ENCODE measurements at places on chromosomes 3 and 15. TPM values are rescaled to one million over a fixed set of nuclear protein-coding genes. Genes with fewer than 3 reads are reported as not detected.
A peak's percentile ranks its signal among the peaks of the same experiment; 100 is the strongest.

DNA sequence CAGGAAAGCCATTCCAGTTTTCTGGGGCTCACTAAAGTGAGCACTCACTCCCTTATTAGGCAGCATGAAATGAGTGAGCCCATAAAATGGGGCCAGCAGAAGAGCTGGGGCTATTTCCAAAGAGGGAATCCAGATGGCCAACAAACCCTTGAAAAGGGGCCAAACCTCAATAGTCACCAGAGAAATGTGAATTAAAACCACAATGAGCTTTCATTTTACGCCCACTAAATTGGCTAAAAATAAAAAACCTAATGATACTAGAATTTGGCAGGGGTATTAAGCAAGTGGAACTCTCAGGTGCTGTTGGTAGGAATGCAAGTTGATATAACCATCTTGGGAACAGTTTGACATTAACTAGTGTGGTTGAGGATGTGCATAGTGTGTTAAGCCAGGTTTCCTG lies 42.1 kb upstream of the RAF1 start:
- H3K36me3 ChIP-seq = no peaks in the 10 kb centered on the region
- H3K4me3 ChIP-seq = no peak overlapping the region
- peaks cover 3% of the 10 kb centered on the region for H3K4me1 ChIP-seq
- H3K27me3 ChIP-seq = peaks cover 8% of the 10 kb centered on the region
- no peak overlapping the region for H3K27ac ChIP-seq
- peak; percentile 58 for DNase-seq

- peaks cover 43% of the 10 kb centered on the region for H3K27me3 ChIP-seq
- no peak for DNase-seq
- H3K36me3 ChIP-seq = no peaks in the 10 kb centered on the region
- no peak overlapping the region for H3K27ac ChIP-seq
- no peak overlapping the region for H3K4me3 ChIP-seq
- H3K4me1 ChIP-seq = peaks cover 6% of the 10 kb centered on the region
These were observed 66.1 kb upstream of the CTDSPL start for GRCh38 chr3:37795431-37796061.

DNA sequence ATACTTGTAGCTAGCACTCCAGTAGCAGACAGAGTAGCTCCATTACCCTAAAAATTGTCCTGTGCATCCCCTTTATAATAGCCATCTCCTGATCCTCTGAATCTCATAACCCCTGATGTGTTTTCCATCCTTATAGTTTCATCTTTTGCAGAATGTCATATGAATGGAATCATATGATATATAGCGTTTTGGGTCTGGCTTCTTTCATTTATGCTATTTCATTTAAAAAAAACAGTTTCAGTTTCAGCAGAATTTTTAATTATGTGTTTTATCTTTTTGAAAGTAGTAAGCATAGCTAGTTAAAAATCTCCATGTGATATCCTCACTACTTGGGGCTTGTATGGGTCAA lies 132.7 kb downstream of the KLF13 start:
- no peak overlapping the region for H3K27ac ChIP-seq
- H3K36me3 ChIP-seq = no peaks in the 10 kb centered on the region
- no peak overlapping the region for H3K4me3 ChIP-seq
- no peaks in the 10 kb centered on the region for H3K27me3 ChIP-seq
- peaks cover 4% of the 10 kb centered on the region for H3K4me1 ChIP-seq

DNA sequence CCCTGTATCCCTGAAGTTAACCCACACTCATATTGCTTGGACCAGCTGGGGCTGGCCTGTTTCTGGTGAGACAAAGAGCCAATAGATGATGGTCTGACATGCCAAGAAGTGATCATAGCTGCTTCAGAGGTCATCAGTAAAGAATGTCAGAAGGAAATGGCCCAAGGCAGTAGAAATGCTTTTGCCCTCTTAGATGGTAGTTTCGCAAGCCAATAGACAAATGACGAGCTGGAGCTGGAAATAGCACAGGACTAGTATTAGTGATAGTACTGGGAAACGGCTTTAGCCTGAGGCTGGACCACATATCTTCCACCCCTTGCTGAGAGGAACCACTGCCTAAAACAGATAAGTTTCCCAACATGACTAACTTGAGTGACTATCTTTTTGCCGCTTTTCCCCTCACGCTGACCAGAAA lies 176.1 kb upstream of the THBS1 start:
- peak; percentile 95 for DNase-seq
- H3K4me3 ChIP-seq = no peak overlapping the region
- no peaks in the 10 kb centered on the region for H3K36me3 ChIP-seq
- peaks cover 11% of the 10 kb centered on the region for H3K4me1 ChIP-seq
- peak overlapping the region; percentile 88 for H3K27ac ChIP-seq

TGM4 gene
- polyA plus RNA-seq = 0.10 TPM

BTLA gene
- not detected for polyA plus RNA-seq

DNA sequence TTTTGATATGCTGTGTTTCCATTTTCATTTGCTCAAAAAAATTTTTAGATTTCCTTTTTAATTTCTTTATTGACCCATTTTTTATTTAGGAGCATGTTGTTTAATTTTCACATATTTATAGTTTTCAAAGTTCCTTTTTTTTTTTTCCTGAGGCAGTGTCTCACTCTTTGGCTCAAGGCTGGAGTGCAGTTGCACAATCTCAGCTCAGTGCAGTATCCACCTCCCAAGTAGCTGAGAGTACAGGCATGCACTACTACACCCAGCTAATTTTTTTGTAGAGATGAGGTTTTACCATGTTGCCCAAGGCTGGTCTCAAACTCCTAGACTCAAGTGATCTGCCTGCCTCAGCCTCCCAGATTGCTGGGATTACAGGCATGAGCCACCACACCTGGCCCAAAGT lies 36.2 kb downstream of the PFN2 start:
- H3K27ac ChIP-seq = no peak overlapping the region
- DNase-seq = peak; percentile 85
- no peak overlapping the region for H3K4me3 ChIP-seq
- no peaks in the 10 kb centered on the region for H3K4me1 ChIP-seq

AQP9 gene
- polyA plus RNA-seq = not detected

- no peaks in the 10 kb centered on the region for H3K27me3 ChIP-seq
- DNase-seq = peak; percentile 71
- H3K27ac ChIP-seq = no peak overlapping the region
- peaks cover 10% of the 10 kb centered on the region for H3K4me1 ChIP-seq
These were observed 60.6 kb downstream of the TCF12 start for GRCh38 chr15:56978898-56979662.

DNA sequence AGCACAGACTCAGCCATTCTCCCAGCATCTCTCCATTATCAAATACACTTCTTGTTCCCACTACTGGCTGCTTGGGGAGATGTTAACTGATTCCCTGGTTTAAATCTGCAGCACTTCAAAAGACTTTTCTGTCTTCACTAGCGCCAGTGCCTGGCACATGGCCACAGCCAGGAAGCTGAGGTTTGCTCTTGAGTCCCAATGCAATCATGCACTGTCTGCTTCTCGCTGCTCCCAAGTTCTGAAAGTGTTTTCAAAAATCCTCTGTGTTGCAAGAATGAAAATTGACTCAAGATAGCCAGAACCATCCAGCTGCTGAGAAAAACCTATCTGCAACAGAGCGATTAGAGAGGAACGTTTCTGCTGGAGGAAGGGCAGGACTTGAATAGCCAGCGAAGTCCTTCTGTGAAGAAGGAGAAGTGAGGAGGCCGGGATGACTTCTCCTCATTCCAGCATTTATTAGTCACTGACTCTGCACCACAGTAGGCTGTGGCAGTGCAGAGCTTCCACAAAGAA lies 358.4 kb upstream of the NR2F2 start:
- no peak overlapping the region for H3K27ac ChIP-seq
- no peaks in the 10 kb centered on the region for H3K36me3 ChIP-seq
- no peaks in the 10 kb centered on the region for H3K27me3 ChIP-seq
- no peak overlapping the region for H3K4me3 ChIP-seq

ISL2 gene
- polyA plus RNA-seq = 2.5 TPM

DNA sequence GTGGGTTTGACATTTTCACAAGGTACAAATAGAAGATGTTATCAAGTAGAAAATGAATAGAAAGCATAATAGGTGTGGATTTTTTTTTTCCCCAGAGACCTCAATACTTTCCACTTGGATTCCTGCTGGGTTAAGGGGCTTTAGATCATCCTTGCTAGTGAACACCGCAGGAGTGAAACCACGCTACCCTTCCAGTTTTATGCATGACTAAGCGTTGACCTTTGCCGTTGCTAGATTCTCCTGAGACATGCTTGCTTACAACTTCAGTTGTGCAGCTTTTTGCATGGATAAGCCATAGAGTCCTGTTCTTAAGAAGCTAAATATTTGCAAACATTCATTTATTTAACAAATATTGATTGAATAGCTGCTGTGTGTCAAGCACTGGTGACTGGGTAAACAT lies 299.7 kb upstream of the LMCD1 start:
- H3K4me3 ChIP-seq = no peak overlapping the region
- DNase-seq = no peak
- no peaks in the 10 kb centered on the region for H3K4me1 ChIP-seq
- H3K27me3 ChIP-seq = no peaks in the 10 kb centered on the region
- H3K27ac ChIP-seq = no peak overlapping the region
- no peaks in the 10 kb centered on the region for H3K36me3 ChIP-seq

FAM3D gene
- not detected for polyA plus RNA-seq

GRCh38 chr3:142645236-142645793 lies 49.1 kb downstream of the PLS1 start:
- no peak overlapping the region for H3K27ac ChIP-seq
- no peak overlapping the region for H3K4me3 ChIP-seq
- H3K27me3 ChIP-seq = no peaks in the 10 kb centered on the region
- DNase-seq = peak; percentile 35

DNA sequence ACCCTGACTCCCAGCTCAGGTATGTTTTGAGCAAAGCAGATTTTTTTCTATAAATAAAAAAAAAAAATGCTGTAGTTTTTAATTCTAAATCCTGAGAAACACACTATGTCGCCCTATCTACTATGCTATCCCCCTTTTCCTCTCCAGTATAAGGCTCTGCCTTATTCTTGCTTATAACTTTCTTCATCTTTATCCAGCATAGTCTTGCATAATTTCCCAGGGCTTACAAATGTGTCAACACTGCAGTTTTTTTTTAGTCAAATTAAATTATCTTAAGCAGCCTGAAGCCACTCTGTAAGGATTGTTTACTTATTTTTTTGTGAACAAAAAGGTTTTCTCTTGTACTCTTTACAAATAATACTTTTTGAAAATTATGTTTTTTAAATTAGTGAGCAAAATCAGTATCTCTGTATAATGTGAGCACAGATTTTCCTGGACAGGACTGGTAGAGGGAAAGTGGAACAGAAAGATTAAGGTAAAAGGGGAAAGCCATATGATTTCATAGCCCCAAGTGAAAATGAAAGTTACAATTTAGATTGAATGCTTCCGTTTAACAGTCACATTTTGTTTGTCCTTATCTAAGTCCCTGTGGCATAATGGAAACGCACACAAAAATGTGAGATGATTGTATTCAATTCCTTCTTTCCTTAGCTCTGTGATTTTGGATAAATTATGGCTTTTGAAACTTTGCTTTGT lies 5.6 kb upstream of the PYDC2 start:
- no peaks in the 10 kb centered on the region for H3K36me3 ChIP-seq
- H3K4me1 ChIP-seq = no peaks in the 10 kb centered on the region
- DNase-seq = no peak
- no peak overlapping the region for H3K4me3 ChIP-seq

- DNase-seq = peak; percentile 23
- H3K4me3 ChIP-seq = no peak overlapping the region
- H3K27me3 ChIP-seq = peaks cover 5% of the 10 kb centered on the region
- no peak overlapping the region for H3K27ac ChIP-seq
These were observed 32.1 kb downstream of the KIF9 start for GRCh38 chr3:47250309-47251060.

AADACL2 gene
- polyA plus RNA-seq = not detected

DNA sequence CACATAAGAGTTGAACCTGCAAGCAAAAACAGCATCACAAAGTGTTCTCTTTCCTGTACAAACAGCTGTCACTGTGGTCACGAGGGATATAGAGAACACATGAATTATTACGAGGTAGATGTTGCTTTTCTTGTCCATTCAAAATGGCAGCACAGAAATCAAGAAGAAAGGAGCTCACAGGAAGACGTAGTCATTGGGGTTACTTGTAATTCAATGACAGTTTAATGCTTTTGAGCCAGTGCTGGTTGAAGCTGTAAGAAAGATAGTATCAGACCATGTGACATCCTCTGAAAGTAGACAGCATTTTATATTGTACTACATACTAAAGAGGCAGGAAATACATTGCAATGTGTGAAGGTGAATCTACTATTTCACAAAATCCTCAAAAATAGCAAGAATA lies 140.4 kb downstream of the ABI3BP start:
- no peaks in the 10 kb centered on the region for H3K27me3 ChIP-seq
- H3K4me1 ChIP-seq = no peaks in the 10 kb centered on the region
- H3K27ac ChIP-seq = no peak overlapping the region
- no peak overlapping the region for H3K4me3 ChIP-seq
- no peaks in the 10 kb centered on the region for H3K36me3 ChIP-seq

ATP10A gene
- 16.9 TPM for polyA plus RNA-seq

EBLN2 gene
- polyA plus RNA-seq = 2.5 TPM

GRCh38 chr3:156761007-156761406 lies 65.1 kb upstream of the LEKR1 start:
- H3K36me3 ChIP-seq = no peaks in the 10 kb centered on the region
- H3K27ac ChIP-seq = no peak overlapping the region

GRCh38 chr3:109927161-109927560 lies 589.8 kb upstream of the DPPA4 start:
- peaks cover 7% of the 10 kb centered on the region for H3K4me1 ChIP-seq
- no peaks in the 10 kb centered on the region for H3K27me3 ChIP-seq

DNA sequence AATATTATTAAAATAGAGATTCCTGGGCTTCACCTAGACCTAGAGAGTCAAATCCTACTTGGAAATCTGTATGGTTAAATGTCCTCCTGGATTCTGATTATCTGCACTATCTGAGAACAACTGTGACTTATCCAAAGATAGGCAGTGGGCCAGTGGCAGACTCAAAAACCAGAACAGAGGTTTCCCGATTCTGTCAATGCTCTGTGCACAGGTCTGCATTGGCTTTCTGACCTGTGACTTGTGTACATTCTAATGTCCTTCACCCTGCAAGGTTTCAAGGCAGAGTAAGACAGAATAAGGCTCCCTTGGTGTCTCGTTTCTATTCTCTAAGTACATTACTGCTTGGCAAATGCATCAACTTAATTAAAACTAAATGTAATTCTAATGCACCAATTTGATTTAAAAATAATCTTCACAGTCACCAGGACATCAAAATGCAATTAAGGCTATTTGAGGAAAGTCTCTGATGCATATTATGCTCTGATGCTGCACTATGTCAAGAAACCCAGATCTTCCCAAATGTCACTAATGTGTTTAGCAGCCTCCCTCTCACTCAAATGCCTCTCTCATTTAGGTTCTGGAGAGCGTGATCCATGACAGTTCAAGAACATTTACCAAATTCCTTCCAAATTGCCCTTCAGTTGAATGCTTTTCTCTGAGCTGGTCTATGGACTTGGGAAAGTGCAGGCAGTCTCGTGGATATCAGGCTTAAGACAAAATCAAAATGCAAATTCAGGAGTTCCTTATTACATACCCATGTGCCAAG lies 140.1 kb downstream of the STAC start:
- DNase-seq = no peak
- H3K27ac ChIP-seq = no peak overlapping the region
- no peaks in the 10 kb centered on the region for H3K4me1 ChIP-seq
- no peak overlapping the region for H3K4me3 ChIP-seq
